Activated naive CD8-positive, alpha-beta T cell treated with anti-CD3 and anti-CD28 coated beads, Interleukin-2, amount 50 U/mL, for 16 hours (primary cell): ENCODE measurements at places on chromosomes 5 and 9.

DNA sequence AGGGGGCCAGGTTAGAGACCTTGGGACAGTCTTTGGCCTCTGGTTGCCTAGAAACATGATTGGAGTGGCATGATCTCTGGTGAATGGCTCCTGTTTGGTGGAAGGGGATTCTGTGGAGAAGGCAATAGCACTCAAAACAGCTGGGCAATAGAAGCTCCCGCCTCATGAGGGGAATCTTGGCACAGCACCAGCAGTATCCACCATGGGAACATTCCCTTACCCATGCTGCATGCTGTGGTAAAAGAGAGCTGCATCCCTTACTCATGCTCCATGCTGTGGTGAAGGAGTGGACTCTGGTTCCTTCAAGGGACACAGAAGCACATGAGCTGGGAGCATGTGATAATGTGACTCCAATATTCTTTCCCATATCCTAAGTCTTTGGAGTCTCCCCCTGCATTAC lies 160.6 kb downstream of the PJA2 start:
- no peak for DNase-seq

- DNase-seq, result no peak
Observed at GRCh38 chr9:124254261-124254682, 3.5 kb upstream of the NEK6 start.

GRCh38 chr9:5425006-5425628 lies 12.6 kb downstream of the PLGRKT start:
- no peak for DNase-seq

DNA sequence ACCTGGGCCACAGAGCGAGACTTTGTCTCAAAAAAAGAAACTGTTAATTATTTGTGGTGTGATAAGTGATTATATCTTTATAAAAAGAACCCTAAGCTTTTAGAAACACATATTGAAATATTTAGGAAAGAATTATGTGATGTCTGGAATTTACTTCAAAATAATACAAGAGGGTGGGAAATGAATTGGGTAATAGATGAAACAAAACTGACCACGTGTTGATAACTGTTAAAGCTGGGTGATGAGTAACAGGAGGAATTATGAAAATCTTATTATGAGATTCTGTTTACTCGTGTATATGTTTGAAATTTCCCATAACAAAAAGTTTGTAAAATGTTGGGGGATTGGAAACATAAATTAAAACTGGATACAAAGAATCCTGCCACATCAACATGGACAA lies 33.0 kb upstream of the PPP2CA start:
- no peak for DNase-seq

- DNase-seq, result no peak
Observed at GRCh38 chr9:90547896-90548295, 94.7 kb downstream of the DIRAS2 start.

- no peak for DNase-seq
Observed at GRCh38 chr5:66864240-66864884, 268.2 kb downstream of the MAST4 start.

GRCh38 chr9:8025551-8025950 lies 226.0 kb upstream of the DMAC1 start:
- DNase-seq, result no peak
